ENCODE measurements at places on chromosomes 2 and 18.

DNA sequence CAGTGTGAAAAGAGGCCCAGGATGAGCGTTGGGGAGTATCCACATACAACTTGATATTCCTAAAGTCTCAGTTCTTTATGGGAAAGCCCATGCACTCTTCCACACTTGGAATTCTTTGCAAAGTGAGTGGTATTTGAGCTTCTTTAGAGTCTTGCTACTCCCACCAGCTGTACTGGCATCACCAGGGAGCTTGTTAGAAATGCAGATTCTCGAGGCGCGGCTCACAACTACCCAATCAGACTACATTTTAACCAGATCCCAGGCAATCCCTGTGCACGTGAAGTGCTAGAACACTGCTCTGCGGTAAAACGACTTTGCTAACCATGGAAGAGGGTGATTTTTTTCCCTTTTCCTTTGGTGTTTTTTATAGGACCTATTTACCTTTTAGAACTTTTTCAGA is 184.7 kb downstream of the NEDD4L start:
- DNase-seq: no peak

DNA sequence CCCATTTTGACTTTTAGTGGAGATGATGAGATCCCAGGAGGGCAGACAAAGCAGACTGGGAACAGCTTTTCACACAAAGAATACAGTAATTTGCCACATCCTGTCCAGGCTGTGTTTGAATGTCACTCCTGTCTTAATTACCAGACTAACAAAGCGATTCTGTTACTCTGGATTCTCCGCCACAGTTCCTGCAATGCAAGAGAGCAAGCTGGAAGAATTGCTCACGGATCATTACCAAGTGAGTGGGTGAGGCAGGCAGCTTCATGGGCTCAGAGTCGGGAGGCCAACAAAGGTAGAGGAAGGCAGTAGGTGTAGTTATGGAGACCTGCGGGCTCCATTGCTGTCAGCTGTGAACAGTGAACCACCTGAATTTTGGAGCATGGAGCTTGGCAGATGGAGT is 250.5 kb upstream of the ATP5MC3 start:
- no peak for DNase-seq

DNA sequence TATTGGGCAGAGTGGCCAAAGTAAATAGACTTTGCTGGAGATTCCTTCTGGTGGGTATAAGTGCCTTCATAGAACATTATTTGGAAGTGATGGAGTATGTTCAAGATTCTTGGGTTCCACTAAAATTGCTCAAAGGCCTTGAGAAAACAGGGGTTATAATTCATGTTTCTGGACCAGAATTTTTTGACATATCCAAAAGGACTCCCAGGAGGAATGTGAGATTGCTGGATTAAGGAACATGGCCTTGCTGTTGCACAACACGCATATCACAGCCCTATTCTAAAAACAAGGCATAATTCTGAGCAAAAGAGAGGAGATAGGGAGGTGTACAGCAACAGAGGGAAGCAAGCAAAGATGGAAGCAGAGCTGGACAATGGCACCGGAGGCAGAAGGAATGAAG is 111.7 kb upstream of the TNP1 start:
- DNase-seq: no peak

- DNase-seq: no peak
These were observed 447.5 kb upstream of the FSIP2 start for GRCh38 chr2:185291035-185291647.

DNA sequence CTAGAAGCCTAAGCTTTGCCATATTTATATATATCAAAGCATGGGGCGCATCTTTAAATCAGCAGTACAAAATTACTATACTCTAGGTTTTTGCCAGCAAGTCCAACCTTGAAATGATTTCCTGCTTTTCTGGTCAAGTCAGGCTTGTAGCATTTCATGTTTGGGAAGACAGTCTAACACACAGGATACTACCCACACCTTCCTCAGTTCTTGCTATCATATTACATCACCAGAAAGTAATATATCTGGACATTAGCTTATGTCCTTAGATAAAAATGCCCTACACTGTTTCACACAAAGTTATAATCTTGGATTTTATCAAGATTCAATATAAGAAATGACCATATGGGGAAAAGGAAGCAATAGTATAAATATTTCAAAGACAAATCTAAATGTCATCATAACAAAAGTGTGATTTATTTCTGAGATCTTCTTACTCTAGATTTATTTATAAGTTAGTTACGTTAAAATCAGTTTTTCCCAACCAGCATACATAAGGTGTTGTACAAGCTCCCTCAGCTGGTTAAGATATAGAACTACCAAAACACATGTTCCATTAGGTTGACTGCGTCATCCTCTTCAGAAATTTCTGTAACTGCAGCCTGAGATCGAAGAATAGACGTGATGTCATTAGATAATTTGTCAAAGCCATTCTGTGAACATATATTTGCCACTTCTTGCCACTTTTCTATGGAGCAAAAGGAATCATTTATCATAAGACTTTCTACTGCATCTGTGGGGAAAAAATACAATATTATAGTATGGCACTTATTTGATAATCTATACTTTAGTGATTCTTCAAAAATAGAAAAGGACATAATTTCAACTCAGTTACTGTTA is 56.6 kb downstream of the CLHC1 start:
- no peak for DNase-seq

- DNase-seq: no peak
These were observed 164.6 kb upstream of the DCC start for GRCh38 chr18:52175406-52175805.

GRCh38 chr2:134314681-134315368 is 61.0 kb downstream of the MGAT5 start:
- DNase-seq: no peak

DNA sequence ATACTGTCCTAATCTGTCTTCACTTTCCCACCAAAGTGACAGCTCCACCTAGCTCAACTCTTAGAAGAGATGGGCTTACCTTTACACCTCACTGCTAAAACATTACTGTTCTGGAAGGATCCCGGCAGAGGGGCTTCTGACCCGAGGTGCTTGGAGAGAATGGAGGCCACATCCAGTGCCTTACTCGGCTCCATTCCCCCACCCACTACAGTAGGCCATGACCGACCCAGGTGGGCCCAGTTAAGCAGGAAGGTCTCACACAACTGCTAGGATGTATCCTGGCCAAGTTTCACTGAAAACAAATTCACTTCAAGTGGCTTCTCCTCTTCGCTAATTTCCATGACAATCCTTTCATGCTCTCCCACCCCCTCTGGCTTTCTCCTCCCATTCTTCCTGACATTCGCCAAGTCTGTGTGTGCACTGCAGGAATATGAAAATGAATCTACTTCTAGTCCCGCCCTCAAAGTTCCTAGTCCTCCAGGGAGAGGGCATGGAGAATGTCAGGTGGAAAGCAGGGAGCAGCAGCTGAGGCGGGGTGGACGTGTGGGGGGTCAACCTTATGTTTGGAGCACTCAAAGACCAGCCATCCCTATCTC is 11.8 kb downstream of the WIPF1 start:
- no peak for DNase-seq

DNA sequence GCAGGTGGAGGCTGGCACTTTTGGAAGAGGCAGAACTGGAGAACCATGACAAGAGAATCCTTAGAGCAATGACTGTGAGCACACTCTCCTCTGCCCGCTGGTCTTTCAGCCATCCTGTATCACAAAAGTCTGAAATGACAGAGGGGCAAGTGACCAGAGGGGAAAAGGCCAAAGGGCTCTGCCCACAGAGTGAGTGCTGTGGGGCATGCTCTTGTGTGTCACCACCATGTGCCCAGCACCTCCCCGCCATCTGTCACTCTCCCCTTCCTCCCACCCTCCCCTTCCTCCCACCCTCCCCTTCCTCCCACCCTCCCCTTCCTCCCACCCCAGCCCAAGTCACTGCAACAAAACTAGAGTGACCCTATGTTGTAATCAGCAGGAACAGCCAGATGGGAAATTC is 31.9 kb downstream of the DAW1 start:
- no peak for DNase-seq

DNA sequence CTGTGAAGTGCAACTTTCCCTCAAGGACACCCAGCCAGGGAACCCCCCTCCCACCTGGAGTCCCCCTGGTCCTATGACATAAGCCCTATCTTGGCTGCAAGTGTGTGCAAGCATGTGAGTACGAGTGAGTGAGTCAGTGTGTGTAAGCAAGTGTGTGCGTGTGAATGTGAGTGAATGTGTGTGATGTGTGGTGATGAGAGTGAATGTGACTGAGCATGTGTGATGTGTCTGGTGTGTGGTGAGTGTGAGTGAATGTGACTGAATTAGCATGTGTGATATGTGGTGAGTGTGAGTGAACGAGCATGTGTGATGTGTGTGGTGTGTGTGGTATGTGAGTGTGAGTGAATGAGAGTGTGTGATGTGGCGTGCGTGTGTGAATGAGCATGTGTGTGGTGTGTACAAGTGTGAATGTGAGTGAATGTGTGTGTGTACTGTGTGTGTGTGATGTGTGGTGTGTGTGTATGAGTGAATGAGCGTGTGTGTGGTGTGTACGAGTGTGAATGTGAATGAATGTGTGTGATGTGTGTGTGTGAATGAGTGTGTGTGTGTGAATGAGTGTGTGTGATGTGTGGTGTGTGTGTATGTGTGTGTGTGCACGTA is 68.8 kb upstream of the SMAD7 start:
- no peak for DNase-seq

DNA sequence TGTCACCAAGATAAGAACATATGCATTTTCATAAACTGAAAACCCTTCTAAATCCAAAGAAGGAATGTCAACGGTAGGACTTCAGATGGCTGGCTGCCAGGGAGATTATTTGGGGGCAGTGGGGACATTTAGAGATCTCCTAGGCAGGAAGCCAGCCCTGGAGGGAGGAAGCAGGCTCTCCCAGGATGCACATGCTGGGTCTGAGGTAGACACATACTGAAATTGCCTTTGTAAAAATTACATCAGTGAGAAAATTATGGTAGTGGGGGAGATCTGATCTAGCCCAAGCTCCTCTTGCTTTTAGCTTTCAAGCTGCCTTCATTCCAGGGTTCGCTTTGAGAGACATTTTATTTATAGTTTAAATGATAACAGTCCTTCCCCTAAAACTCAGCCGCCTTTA is 24.1 kb downstream of the MPP4 start:
- no peak for DNase-seq

DNA sequence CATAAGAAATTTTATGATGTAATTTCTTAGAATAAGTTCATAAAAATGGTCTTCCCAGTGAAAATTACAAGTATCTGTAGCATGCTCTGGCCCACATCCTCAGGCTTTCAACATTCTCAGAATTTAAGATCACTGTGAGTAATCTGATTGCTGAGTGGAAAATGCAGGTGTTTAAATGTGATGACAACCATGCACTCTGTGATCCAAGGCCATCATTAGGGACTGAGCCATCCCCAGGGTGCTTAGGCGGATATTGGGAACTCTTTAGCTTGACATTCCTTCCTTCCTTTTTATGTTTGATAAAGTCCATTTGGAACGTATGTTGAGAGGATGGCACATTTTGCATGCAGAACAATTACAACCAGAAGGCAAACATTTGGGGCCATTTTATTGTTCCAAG is 95.5 kb downstream of the ARL4C start:
- no peak for DNase-seq

DNA sequence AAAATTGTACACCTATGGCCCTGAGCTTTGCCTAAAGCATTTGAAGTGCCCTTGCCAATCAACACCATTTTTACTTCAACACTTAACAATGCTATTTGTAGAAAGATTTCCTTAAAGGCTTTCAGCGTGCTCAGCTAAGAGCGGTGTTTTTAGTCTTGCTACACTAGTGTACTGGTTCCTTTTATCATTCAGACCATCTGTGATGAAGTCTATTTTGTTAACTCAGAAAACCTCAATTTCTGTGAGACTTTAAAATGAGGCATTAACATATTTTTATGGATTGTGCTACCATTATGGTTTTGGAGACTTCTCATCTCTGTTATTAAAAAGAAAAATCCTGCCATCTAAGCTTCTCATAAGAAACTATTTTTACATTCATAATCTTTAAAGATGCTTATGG is 46.6 kb upstream of the EHBP1 start:
- DNase-seq: no peak

DNA sequence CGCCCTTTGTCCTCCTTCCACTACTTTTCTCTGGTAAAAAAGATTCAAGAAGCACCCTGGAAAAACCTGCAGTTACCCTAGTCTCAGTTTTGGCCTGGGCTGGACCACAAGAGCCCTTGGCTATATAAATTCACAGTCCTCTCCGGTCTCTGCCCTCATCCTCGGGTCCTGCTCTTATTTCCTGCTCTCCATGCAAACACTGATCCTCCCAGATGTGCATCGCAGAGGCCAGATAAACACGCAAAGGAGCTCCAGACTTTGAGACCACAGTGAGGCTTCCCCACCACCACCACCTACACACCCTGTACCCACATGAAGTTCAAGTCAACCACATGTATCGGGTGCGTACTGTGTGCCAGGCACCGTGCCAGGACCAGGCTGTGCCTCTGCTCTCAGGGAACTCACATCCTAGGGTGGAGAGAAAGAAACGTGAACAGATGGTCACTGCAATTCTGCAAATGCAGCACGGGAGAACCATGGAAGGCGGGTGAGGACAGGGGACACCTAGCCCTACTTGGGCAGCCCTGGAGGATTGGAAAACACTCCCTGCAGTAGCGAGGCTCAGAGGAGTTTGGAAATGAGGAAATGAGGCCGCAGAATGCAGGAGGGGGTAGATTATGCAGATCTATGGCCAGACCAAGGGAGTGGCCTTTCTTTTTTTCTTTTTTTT is 7.4 kb downstream of the CTDSP1 start:
- DNase-seq: peak; percentile 76

GRCh38 chr2:64262071-64262470 is 117.9 kb upstream of the PELI1 start:
- no peak for DNase-seq

GRCh38 chr2:141455877-141456276 is 674.9 kb downstream of the LRP1B start:
- DNase-seq: no peak
